Umbilical cord (tissue), 2 donors: ENCODE measurements at places on chromosomes 2 and 18. TPM values are rescaled to one million over a fixed set of nuclear protein-coding genes. Genes with fewer than 3 reads are reported as not detected.

- DNase-seq = no peak
Observed at GRCh38 chr2:110904116-110904778, 171.9 kb downstream of the ACOXL start.

DNA sequence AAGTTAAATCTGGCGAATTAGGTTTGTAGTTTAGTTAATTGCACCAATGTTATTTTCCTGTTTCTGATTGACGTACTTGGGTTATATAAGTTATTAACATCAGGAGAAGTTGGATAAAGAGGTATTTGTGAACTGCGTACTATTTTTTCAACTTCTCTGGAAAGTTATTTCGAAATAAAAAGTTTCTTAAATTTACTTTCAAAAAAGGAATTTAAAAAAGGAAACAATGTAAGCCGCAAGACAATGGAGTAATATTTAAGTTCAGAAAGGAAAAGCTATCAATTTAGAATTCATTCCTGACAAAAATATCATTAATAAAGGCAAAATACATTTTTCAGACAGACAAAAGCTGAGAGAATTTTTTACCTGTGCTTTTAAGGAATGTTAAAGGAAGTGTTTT is 47.7 kb downstream of the RAB10 start:
- no peak for DNase-seq

DNA sequence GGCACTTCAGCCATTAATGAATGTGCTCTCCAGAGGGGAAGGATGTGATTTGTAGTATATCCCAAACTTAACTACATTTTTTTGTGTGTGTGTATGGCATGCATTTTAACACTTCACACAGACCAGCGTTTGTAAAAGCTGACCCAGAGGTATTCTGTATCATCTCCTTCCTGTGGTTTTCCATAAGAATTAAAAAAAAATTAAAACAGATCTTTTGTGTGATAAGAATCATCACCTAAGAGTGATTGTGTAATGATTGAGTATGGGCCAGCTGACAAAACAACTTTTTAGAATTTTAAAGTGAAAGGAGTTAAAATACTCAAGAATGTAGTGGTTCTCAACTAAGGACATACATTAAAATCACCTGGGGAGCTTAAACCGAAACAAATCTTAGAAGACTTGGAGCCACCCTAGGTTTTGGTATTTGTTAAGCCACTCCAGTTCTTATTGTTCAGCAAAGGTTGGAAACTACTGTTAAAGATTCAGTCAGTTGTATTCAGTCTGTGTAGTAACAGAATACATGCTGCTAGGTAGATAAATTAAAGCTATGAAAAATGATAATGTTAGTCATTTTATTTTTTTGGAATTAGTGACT is 120.1 kb downstream of the HAUS1 start:
- no peak for DNase-seq

DNA sequence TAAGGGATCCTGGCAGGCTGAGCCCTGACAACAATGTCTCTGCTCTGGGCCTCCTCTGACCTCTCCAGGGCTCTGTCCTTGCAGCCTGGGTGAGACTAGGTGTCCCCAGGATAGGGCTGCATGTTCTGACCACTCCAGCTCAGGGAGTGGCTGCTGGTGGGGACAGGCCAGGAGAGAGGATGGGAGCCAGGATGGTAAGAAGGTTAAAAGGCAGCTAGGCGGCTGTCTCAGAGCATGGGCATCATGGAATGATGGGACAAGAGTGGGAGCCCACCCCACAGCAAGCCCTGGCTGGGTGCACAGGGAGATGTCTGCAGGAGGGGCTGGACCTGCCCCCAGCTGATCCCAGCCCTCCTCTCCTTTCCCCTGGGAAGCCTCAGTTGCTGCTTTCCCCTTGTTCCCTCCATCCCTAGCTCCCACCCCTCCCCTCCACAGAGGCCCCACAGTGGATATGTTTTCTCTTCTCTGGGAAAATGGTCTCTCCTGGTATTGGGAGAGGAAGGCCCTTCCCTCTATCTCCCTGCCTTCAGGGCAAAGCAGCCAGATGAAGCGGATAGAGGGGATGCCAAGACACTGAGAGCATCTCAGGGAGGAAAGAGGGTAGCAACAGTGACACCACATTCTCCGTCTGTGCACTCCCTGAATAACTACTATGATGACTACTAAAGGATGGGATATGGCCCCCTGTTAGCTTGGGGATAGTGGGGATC is 334.3 kb downstream of the DYSF start:
- no peak for DNase-seq

DNA sequence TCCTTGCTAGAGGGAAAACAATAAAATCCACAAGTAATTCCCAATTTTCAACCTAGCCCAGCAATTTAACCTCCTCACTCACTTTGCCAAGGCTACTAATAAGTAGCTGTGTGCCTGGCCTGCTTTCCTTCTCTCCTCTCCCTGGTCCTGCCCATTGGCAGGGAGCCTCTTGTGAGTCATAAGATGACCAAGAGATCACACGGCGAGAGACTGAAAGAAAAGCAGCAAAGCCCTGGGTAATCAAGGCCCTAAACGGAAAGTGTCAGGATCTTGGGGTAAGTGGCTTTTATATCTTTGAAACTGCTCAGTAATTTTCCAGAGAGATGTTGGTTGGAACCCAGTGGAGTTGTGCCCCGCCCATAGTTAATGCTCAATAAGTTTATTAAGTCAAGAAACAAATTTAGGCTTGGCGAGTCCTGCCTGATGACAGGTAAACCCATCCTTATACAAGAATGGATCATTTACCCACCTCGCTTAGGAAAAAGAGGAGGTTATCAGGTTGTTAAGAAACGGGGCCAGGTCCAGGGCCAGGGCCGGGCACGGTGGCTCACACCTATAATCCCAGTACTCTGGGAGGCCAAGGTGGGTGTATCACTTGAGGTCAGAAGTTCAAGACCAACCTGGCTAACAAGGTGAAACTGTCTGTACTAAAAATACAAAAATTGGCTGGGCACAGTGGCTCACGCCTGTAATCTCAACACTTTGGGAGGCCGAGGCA is 10.0 kb upstream of the ADAM17 start:
- peak; percentile 93 for DNase-seq

DNA sequence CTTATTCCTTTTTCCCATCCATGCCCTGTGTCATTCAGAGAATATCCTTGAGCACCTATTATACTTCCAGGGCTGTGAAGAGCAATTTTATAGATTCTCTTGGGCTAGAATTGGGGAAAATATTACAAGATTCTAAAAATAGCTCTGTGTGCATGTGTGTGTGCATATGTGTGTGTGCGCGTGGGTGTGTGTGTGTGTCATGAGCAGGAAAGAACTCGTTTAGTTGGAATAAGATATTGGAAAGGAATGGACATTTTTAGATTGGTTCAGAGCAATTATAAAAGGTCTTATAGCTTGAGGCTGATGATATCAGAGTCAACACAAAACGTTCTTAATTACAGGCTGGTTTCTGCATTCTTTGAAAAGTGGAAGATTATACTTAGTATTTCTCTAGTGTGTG is 212.1 kb upstream of the COPS8 start:
- no peak for DNase-seq

Gene ERMN
- total RNA-seq = 5.1 TPM

Gene RAB31
- 41.7 TPM for total RNA-seq
